CD4-positive, alpha-beta T cell treated with Interleukin-21 for 1 hour (primary cell): ENCODE measurements at places on chromosomes 13 and 19.

DNA sequence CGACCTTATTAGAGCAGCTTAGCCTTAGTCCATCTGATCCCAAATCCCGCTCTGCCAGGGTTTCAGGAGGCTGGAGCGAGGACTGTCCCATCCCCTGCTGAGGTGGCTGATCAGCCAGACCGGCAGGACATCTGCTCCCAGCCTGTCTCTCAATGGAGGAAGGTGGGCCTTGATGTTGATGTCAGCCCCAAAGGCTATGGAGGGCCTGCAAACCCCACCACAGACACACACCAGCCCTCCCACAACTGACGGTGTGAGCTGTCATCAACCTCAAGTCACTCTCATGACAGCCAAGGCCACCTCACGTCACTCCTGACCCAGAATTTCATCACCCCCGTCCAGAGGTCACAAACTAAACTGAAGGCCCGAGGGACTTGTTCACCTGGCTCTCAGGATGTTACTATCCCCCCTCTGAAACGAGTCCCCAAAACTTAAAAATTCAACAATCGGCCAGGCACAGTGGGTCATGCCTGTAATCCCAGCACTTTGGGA, 25.5 kb downstream of the RHPN2 start:
- DNase-seq, result no peak

DNA sequence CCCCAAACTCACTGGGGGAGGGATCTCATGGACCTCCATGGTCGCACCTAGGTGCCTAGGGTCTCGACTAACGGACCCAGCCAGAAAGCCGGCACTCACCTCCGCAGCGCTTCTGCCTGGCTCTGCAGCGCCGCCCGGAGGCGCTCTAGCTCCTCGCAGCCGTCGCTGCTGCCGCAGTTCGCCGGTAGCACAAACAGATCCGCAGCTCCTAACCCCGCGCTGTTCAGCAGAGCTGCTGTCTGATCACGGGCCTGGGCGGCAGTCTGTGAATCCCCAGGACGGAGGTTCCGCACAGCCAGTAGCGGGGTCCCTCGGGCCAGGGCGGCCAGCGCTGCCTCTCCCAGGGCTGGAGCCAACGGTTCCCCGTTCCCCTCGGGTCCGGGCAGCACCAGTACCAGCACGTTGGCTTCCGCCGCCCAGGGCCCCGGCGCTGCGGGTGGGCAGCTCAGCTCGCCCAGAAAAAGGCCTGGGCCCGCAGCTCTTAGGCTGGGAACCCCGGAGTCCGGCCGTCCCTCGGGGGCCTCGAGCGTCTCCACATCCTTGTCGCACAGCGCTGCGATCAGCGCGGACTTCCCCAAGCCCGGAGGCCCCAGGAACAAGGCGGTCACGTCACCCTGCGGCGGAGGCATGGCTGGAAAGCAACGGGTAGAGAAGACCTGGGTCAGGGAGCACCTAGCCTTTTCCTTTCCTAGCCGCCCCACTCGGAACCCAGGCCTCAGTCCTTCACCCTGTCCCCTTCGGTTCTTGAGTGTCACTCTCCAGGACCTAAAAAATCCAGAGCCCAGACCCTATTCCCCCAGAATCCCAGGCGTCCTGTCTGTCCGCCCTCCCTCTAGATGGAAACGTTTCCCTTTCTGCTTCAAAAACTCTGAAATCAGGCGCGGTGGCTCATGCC, 977 bp downstream of the IRGQ start:
- DNase-seq, result peak; percentile 82

- DNase-seq, result no peak
Measured at GRCh38 chr13:43089912-43090498, 66.6 kb downstream of the DNAJC15 start.

- no peak for DNase-seq
Measured at GRCh38 chr13:89455741-89456140, 1784.6 kb downstream of the SLITRK5 start.

DNA sequence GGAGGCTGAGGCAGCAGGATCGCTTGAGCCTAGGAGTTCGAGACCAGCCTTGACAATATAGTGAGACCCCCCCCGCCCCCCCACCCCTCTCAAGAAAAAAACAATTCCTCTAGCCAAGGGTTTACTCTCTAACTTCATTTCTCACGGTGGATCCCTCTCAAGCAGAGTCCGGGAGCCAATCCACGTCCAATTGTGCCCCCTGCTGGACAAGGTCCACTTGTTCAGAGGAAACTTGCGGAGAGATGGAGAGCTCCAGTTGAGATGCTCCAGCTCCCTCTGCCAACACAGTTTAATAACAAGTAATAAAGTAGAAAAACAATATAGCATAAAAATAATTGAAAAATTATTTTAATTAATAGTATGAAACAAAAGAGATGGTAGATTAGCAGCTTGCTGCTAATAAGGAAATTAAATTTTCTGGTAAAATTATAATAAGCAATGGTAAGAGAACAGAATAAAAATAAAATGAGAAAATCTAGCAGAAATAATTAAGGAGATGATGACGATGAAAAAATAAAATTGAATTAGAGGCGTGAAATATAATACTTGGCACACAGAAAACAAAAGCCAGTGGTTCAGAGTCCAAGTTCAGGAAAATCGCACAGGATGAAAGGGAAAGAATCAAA, 14.5 kb upstream of the SIGLEC14 start:
- peak; percentile 48 for DNase-seq

DNA sequence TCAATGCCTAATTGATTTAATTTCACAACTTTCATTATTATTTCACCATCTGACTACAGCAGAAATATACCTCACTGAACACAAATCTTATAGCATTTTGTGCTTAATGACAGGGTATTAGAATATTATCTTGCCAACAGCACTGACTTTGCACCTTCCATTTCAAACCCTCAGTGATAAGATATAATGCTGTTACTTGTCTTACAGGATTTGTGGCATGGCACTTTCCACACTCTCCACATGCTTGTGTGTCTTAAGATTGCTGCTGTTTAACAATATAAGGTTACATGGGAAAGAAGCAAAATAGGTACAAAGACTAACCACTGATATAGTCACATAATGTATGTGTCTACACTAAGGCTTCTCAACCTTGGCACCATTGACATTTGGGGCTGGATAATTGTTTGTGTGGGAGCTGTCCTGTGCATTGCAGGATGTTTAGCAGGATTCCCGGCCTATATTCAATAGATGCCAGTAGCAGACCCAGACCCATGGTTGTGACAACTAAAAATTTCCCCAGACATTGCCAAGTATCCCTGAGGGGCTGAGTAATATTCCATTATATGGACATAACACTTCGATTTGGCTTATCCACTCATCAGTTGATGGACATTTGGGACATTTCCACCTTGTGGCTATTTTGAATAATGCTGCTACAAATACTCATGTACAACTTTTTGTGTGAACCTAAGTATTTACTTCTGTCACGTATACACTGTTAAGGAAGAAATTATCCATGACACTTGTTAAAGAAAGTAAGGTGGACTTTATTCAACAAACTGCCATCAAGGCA, 5.7 kb upstream of the DIAPH3 start:
- no peak for DNase-seq

DNA sequence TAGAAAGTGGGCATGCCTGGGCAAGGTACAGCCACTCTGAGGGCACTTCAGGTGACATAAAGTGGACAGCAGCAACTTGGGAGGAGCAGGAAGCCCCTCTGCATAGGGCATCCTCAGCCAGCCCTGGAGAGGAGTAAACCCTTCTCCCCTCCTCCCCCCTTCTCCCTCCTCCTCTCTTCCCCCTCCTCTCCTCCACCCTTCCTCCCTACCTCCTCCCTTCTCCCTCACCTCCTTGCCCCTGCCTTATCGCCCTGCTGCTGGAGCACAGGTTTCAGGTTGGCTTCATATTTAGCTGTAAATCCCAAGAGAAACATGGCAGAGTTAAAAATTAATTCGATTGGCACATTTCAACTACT, 30.5 kb upstream of the ATP12A start:
- no peak for DNase-seq
